ENCODE measurements at places on chromosomes 6 and 20.

DNA sequence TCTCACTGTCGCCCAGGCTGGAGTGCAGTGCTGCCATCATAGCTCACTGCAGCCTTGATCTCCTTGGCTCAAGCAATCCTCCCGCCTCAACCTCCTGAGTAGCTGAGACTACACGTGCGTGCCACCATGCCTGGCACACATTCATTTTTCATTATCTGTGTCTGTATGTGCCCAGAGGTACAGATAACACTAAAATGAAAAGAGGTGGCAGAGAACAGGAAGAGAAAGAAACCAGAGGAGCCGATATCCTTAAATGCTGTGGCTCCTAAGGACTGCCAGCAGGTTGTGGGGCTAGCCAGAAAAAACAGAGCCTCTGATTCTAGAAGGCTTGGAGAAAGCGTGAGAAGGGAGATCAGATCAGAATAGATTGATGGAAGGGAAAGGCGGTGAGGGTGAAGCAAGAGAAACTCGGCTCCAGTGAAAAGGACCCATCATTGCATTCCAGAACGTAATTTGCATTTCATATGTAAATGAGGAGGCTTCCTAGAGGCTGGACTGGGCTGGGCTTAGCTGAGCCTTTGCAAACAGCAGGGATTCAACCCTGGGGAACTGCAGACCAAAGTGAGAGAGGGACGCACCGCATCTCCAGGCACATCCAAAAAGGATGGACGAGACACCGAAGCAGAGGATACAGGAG, 64.2 kb downstream of the GCNT2 start:
- no peak for DNase-seq

GRCh38 chr6:31386977-31387376, 16.4 kb upstream of the MICA start:
- DNase-seq = no peak

DNA sequence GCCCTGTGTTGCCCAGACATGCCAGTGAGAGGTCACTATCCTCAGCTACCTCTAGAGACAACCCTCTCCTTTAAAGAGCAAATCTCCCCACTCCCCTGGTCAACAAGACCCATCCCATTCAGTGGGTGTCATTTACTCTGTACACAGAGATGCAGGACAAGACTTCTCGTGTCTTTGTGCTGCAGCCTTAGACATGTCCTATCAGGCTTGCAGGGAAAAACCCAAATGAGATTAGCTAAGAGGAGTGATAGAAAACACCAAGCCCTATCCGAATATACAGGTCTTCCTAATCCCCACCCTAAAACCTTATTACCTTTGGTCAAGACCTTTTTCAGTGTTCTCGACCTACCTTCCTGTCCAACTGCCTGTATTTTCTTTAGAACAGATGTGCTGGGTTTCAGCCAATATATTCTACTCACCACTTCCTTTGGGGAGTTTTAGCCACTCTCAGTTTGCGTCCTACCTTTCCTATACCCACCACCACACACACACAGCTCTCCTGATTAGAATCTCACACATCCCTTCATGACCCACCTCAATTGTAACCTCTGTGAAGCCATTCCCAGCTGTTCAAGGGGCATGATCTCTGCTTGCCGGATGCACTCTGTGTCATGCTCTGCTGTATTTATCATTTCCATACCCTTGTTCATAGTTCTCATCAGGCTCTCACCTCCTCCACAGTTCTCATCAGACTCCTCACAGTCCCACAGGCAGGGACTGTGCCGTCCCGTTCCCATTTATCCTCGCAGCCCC, 39.7 kb downstream of the TRAM2 start:
- DNase-seq = no peak

DNA sequence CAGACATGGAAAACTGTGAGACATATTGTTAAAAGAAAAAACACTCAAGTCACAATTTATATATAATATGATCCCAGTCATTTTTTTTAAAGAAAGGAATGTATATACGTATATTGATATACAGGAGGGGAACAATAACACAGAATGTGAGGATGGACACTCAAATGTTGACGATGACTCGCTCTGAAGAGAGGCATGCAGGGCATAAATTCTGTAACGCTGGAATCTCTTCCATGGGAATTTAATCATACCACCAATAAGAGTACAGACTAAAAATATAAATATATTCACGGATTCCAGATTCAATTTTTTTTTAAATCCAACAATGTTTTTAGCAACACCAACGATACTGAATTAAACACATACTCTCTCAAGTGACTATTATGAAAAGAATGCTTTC, 106.9 kb upstream of the CCDC28A start:
- DNase-seq = no peak

- no peak for DNase-seq
Observed at GRCh38 chr6:158897236-158897635, 78.1 kb upstream of the EZR start.

DNA sequence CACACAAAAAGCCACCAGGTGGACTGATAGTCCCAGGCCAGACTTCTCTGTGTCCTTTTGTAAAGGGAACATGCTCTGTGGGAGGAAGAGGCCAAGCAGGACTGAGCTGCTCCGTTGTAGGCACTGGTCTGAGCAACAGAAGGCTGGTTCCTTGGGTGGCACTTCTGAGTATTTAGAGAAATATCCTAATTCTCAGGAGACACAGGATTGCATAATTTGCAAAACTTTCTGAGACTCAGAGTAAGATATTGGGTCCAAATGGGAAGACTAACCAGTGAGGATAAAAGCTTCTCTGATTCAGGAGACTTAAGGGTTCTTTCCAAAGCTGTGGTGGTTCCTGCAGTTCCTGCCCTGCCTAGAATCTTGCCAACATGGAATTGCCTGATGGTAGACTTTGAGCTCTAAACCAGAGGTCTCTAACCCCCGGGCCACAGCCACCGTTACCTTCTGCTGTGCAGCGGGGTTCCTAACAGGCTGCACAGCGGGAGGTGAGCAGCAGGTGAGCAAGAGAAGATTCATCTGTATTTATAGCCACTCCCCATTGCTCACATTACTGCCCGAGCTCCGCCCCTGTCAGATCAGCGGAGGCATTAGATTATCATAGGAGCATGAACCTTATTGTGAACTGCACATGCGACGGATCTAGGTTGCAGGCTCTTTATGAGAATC, 107.0 kb downstream of the OLIG3 start:
- DNase-seq = no peak

DNA sequence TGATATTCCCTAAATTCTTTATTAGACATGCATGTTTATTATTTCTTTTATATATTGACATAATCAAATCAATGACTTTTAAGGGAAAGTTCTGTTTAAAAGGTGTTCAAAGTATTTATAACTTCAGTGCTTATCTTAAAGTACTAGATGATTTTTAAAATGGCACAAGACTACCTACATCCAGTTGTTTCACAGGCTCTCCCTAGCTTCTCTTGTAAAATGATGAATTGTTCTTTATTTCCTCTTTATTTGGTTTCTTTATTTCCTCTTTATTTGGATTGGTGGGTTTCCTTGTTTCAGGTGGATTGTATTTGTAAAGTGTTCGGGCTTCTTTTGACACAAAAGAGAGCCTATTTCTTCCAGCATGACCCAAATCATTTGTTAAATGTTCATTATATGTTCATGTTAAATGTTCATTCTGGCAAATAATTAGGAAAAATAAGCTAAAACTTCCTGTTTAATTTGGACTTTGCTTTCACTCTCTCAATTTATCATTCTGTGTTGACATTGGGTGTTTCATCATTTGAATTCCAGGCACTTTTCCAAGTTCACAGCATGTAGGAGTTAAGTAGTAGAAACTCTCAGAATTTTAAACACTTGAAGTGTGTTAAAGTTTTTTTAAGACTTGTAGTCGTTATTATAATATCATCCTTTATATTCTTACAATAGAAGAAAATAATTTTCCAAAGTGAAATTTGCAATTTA, 24.6 kb downstream of the MLIP start:
- no peak for DNase-seq

GRCh38 chr6:34496103-34496685, 30.3 kb downstream of the PACSIN1 start:
- no peak for DNase-seq

DNA sequence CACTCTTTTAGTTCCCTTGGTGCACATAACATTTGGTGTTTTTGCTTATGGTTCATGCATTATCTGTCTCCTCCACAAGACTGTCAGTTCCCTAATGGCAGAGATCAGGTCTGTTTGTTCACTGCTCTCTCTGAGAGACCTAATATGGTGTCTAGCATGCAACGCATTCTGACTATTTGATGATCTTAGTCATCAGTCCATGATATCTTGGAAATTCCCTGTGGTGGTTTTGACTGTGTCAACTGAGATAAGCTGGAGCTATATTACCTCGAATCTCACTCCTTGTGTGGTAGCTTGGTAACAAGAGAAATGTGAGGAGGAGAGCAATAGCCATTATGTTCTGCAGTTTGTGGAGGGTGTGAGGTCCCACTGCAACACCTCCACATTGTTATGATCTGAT, 229.8 kb downstream of the FRK start:
- DNase-seq = no peak

- DNase-seq = no peak
Observed at GRCh38 chr6:5205877-5206850, 54.6 kb downstream of the LYRM4 start.

- DNase-seq = no peak
Observed at GRCh38 chr6:159506048-159506447, 187.0 kb downstream of the SOD2 start.

DNA sequence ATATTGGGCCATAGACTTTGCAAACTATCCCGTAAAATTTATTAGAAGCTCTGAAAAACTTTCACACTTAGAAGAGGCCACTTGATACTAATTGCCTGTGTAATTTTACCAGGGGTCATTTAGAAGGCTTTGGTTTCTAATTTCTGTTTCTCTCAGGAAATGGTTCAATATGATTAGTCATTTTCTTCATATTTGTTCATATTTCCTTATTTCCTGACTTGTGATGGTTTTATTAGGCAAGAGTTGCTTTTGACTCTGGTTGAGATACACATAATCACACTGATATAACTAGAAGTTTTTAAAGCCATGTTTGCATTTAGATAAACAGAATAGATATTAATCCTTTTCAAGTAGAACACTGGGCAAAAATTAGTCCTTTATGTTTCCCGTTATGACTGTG, 11.8 kb upstream of the HBS1L start:
- no peak for DNase-seq

DNA sequence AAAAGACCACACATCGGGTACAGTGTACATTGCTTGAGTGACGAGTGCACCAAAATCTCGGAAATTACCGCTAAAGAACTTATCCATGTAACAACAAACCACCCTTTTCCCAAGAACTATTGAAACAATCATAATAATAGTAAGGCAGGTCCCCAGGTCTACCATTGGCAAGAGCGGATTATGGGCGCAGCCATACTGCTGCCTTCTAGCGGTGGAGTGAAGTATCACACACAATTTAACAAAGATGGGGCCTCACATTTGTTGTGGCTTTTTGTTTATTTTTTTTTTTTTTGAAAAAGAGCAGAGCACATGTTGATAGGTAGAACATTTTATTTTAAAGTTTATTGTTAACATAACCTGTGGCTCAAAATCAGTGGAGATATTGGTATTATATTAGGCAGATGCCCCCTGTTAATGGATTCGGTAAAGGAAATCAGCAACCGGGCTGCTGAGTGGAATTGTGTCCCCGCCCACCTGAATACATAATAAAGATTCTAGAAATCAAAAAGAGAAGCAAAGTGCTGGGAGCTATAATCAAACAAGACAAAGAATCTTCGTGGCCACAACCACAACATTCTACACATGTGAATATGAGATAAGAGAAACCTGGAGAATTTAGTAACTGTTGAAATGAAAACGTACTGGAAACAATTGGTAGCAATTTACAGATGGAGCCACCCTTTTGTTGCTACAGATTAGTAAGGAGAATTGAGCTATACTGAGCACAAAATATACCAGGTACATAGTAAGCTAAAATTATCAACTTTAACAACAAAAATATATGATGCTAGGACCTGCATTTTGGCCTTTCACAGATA, 94.2 kb upstream of the EXOC2 start:
- no peak for DNase-seq

DNA sequence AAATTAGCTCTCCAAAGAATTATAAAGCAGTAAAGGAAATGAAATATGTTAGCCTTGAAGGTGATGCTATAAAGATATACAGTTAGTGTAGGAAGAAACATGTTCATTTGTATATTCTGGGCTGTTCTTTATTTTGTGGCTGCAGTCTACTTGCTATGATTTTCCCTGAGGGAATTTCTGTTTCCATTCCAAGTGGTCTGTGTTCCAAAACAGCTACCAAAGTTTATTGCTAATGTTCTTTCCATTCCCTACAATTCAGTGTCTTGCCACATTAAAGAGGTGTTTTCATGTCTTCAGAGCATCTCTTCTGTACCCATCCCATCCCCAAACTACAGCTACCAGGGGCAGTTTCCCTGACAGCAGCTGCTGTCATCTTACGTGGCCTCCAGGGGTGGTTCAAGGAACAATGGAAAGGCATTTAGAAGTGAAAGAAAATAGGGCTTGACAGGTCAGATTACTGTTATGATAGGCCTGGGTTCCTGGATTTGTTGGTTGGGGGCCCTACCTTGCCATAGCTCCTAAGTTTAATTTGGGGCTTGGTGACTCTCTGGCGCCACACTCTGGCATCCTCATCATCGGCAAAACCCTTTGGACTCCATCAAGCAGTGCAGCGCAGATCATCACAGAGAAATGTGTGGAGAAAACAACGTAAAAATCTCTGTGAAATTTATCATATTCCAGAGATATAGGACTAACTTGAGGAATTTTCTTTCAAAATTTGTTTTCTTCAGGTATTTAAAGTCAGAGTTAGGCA, 33.8 kb upstream of the AIG1 start:
- no peak for DNase-seq

- no peak for DNase-seq
Observed at GRCh38 chr6:37637562-37638413, 59.9 kb downstream of the MDGA1 start.

DNA sequence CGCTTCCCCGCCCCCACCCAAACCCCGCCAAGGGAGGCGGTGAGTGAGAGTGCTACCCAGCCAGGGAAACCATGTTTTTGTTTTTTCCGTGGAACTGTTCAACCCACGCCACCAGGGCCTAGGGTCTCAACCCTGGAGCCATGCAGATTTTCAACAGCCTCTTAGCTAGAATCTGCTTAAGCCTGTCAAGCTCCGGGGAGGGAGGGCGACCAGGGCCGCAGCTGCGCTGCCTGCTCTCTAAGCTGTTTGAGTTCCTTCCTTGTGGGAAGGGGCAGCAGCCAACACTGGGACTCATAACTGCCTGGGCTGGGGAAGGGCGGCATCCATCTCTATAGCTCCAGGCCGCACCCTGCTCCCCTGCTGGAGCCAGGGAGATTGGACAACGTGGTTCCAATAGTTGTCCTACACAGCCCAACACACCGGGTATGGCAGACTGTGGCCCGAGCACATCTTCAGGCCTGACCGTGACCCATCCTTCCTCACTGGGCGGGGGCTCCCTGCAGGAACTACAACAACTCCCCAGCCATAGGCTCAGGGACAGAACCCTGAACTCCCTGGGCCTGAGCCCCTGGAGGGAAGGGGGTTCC, 1065.7 kb upstream of the MANEA start:
- DNase-seq = no peak

- no peak for DNase-seq
Observed at GRCh38 chr6:44489910-44490604, 102.6 kb downstream of the CDC5L start.

DNA sequence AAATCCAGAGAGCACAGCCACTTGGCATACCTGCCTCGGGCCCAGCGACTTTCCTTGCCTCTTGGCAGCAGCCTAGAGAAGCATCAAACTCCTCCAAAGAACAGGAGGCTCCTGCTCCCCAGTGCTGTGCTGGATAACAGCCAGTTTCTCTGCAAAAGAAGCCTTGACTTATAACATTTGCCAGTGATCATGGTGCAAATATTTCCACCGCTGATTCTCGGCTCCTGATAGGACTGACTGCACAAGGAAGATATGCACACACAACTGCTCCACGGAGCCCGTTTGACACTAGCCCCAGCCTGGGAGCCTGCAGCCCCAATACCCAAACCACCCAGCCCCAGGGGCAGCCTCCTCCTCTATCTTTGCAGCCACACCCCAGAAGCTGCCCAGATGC, 17.5 kb downstream of the ACSS1 start:
- DNase-seq = no peak

Data from cortex of kidney (tissue), 1 donor.